ENCODE measurements at places on chromosomes 3 and 15.

GRCh38 chr3:143859465-143860203 lies 11.4 kb upstream of the SLC9A9 start:
- DNase-seq, result no peak

- no peak for DNase-seq
Measured at GRCh38 chr15:52783929-52784798, 6.0 kb downstream of the ONECUT1 start.

DNA sequence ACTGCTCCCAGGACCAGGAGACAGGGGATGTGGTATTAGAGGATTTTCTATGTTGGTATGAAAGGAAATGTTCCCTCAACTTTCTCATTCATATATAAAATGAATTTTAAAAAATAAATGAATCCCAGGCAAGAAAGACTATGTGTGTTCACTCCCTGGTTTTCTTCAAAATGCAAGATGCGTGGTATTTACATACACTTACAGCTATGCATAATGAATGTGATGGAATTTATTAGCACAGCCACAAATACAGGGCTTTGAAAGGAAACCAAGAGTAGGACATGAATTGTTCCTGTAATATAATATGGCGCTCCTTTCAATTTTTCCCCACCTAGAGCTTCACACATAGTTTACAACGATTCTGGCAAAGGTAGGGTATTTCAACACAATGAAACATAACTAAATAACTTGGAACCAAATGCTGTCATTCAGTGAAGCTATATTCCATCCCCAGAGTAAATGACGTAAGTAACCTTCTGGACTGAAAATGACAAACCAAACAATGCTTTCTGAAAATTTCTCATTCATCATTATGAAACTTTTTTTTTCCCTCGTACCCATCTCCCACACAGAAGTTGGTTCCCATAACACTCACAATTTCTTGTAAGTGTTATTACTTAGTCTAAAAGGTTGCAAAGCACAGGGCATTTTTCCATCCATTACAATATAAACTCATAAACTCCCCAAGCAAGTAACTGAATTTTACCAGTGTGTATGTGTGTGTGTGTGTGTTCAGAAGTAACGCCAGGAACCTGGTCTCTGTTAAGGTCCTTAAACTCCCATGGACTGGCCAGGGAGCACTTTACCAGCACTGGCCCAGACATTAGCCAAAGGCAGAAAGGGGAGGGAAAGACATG lies 41.8 kb downstream of the CBLB start:
- no peak for DNase-seq

- no peak for DNase-seq
Measured at GRCh38 chr3:131421957-131422498, 40.5 kb downstream of the NUDT16 start.

- DNase-seq, result no peak
Measured at GRCh38 chr15:99052205-99052604, 44.6 kb upstream of the PGPEP1L start.

GRCh38 chr3:93973131-93974126 lies at the start of gene PROS1:
Gene PROS1 (minus strand): TSS chr3:93973896. CDS start chr3:93973749, 147 bp downstream.
- peak; percentile 83 for DNase-seq

- DNase-seq, result no peak
Measured at GRCh38 chr15:50676799-50677483, 9.7 kb downstream of the TRPM7 start.

- no peak for DNase-seq
Measured at GRCh38 chr3:195907684-195907933, 742 bp downstream of the TNK2 start.

DNA sequence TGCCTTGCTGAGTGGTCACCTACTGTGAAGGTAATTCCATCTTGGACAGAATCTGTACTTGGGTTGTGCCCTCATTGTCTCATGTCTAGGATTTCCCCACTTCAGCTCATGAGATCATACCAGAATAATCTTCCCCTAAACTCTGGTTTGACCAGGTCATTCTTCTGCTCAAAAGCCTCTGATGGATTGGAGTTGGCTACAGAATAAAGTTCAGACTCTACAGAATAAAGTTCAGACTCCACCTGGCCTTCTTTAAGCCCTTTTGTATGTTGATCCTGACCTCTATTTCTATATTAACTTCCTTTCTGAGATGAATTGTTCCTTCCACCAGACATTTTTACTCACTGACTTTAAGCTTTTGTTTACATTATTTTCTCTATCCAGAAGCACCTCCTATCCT lies 6.4 kb upstream of the GLCE start:
- DNase-seq, result no peak

DNA sequence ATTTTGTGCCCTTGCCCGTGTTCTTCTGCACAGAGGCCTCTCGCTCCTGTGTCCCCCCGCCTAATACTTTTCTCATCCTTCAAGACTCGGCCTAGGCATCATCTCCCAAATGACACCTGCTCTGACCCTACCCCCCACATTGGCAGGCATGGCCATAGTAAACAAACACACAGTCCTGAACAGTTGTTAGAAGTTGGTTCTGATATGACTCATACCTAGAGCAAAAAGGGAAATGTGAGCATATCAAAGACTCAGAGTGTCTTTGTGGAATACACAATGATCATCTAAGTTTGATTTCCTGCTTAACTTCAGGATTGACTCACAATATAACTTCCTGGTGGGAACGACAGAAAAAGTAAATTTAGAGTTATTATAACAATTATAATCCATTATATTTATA lies 120.5 kb downstream of the POLR2M start:
- no peak for DNase-seq

DNA sequence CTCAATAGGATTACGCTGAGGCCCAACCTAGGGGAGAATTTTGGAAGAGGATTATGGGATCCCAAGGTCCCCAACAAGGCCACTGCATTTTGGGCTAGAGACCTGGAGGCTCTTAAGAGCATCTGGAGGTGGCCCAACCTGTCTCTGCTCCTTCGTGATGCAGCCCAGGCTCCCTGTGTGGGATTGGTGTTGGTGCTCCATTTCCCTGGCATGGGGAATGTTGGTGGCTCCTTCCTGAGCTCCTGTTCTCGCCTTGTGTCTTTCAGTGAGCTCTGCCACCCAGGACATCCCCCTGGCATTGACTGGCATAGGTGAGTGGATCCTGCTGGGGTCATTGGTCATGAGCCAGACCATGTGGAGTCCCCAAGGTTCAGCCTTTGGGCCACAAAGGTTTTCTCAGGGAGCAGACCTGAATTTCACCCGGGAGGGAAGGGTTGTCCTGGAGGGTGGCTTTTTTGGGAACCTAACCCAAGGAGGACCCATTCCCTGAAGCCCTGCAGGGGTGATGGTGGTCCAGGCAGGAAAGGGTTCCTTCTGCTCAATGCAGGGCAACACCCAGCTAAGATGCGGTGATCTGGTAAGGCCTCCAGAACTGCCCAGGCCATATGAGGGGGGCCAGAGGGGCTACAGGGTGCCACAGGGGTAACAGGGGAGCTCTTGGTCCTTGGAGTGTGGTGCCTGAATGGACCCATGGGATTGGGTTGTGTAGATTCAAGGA lies 202.5 kb downstream of the UBE3A start:
- no peak for DNase-seq

DNA sequence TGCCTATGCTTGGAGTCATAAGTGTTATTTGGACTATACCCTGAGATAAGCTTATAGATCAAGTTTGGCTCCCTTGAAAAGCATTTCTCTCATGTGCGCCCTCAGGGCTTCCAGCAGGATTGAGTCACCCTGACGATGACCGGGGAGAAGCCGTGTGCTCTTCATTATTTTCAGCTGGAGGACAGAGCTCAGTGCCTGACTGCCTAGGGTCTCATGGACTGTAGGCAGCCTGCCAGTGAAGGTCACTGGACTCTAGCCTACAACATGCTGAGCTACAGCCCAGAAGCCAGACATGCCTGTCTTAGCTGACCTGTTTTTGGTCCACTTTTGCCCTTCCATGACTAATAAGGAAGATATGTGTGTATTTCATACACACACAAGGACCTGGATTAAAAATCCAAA lies 31.6 kb upstream of the NUDT16 start:
- DNase-seq, result no peak

DNA sequence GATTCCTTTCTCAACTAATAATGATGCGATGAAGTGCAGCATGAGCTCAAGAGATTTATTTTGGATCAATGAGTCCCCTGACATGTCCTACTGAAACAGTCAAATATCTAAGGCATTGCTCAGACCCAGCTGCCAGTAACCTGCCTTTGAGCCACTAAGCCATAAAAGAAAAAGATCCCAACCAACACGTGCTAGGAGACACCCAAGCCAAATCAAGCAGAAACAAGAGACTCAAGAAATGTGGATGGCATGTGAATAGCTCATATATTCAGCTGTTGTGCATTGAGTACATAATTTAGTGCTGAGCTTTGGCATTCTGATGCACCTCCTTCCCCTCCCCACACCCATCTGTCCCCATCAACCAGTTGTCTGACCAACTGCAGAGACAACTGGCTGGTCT lies 29.2 kb downstream of the GJD2 start:
- no peak for DNase-seq

DNA sequence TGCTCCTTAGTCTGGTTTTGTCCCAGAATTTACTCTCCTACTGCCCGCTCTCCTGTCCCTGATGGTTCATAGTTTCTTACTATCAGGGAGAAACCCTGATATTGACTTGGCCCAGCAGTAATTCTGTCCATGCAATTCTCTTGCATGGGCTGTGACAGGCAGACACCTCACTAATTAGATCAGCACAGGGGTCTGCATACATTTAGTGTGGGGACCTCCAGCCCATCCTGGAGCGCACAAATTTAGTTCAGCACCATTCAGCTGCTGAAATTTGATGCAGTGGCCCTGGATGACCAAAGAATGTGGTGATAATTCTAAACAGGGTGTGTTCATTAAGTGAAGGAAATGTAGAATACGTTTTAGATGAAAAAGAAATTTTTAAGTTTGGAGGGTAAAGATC lies 555.5 kb upstream of the TBL1XR1 start:
- DNase-seq, result no peak

- DNase-seq, result no peak
Measured at GRCh38 chr3:127747751-127748521, 74.4 kb downstream of the MGLL start.

DNA sequence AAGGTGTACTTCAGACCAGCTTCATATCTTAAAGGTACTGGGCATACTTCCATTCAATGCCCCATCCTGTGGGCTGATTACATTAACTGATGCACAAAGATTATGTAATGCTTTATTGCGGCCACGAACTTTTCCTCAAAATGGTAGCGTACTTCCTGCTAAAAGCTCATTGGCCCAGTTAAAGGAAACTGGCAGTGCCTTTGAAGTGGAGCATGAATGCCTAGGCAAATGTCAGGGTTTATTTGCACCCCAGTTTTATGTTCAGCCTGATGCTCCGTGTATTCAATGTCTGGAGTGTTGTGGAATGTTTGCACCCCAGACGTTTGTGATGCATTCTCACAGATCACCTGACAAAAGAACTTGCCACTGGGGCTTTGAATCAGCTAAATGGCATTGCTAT lies 3.4 kb downstream of the SKIL start:
- no peak for DNase-seq

GRCh38 chr15:100276506-100276905 lies 65.3 kb downstream of the ADAMTS17 start:
- no peak for DNase-seq

DNA sequence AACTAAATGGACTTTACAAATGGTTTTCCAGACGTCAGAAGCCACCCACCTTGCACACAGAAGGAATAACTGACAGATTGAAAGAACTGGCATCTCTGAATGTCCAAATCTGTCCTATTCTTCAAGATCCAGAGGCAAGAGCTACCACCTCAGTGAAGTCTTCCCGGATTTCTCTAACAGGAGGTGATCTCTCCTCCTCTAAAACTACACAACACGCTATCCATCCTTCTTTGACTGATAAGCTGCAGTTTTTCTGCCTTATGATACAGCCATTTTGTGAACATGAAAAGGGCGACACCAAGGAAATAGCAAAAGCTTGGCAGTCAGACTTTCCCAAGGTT lies 37.1 kb upstream of the HES1 start:
- DNase-seq, result no peak

DNA sequence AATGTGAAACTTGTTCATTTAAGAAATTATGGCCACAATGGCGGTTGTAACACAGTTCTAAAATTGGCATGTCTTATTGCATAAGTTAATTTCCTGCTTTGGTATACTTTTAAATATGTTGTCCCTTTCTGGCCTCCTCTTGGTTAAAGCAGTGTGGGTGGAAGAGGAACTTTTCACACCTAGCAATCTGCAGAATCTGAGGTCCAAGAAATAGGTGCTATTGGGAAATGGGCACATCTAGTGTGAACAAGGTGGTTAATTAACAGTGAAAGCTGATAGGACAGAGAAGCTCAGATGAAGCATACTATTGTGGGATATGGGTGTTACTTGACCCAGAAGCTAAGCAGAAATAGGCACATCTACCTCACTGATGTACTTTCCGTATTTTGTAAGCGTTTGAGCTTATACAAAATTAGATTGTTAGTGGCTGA lies 10.6 kb downstream of the CMC1 start:
- no peak for DNase-seq

DNA sequence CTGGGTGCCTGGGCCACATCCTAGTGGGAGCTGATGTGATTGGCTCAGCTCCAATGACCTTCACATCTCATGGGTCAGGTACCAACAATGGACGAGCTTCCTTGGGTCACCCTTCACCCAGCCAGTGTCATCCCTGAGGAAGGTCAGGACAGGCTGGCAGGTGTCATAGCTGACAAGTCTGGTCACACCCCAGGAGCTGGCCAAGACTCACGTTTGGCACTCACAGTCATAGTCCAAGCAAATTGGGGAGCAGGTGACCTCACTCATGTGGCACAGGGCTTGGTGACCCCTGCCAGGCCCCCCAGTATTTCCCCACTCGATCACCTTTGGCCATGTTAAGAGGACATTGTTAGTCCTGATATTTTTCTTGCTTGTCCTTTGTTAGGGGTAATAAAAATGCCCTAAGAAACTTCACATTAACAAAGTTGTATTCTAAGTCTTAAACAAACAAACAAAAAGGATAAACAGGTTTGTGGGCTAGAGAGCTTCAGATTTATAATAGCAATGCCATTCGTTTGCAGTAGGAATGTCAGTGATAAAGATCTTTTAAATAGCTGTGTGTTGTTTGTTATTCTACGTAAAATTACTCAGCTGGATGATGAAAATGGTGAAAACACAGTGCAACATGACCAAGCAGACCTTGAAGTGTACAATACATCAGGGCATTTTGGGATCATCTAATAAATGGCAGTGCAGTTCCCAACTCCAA lies 79.5 kb upstream of the POMGNT2 start:
- DNase-seq, result no peak

- DNase-seq, result no peak
Measured at GRCh38 chr15:56307180-56307579, 58.0 kb upstream of the TEX9 start.

DNA sequence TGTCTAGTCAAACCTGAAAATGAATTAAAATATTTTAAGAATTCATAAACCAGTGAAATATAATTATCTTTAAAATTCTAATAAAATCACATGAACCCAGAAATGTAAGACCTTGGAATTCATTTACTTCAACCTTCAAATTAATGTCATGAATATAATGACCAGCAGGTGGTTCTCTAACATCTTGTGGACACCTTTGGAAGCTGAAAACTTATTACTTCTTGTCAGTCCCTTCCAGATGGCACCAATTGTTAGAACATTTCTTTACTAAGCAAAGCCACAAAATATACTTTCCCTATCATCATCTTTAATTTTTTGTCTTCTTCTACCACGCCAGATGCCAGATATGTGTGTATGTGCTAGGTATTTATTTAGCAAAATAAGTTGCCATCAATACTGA lies 240.0 kb downstream of the MBNL1 start:
- DNase-seq, result no peak
